ENCODE measurements at places on chromosomes 4 and X.
A peak's percentile ranks its signal among the peaks of the same experiment; 100 is the strongest.

DNA sequence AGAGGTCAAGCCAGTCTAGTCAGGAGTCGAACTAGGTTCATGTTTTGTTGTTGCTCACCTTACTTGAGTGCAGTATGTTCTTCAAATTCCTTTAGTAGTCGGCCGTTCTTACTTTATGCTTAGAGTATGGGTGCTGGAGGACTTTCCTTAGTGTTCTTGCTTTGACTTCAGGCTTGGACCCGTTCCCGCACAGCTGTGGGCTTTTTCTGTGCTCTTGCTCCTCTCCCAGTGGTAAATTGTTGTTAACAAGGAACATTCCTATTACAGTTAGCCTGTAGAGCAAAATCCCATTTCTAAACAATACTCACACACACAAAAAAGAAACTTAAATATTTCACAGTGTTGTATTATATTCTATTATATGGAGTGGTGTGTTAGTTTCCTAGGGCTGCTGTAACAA is 113.5 kb downstream of the RAP1GDS1 start:
- DNase-seq, result no peak

GRCh38 chr4:66911880-66912279 is 633.4 kb downstream of the CENPC start:
- DNase-seq, result no peak

DNA sequence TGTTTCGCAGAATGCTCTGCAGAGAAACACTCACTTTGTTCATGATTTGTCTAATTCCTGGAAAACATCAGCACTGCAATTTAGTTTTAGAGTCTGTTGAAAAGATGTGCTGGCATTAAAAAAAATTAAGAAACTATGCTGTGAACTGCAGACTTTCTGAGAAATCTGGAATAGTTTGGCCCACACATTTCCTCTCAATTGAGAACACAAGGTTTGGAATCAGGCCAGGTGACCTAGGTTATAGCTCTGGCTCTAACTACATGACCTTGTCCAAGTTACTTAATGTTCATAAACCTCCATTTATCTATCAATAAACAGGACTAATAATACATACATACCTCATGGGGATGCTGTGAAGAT is 61.4 kb upstream of the ENPEP start:
- DNase-seq, result no peak

- no peak for DNase-seq
Measured at GRCh38 chr4:23322732-23323131, 567.1 kb downstream of the PPARGC1A start.

DNA sequence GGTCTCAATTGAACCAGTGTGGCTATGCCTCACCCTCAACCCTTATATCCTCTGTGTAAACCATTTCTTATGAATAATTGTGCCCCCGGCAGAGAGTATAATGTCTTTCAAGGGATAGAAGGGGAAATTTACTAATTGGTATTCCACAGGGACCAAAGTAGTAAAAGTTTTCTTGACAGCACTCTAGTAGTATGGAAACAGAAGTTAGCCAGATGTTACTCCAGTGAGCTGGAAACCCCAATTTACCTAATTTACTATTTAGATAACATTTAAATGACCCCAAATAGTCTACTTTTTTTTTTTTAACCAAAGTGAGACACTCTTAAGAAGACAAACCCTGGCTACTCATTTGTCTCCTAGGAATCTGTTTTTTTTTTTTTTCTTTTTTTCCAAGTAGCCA is 32.3 kb downstream of the DTHD1 start:
- DNase-seq, result no peak

DNA sequence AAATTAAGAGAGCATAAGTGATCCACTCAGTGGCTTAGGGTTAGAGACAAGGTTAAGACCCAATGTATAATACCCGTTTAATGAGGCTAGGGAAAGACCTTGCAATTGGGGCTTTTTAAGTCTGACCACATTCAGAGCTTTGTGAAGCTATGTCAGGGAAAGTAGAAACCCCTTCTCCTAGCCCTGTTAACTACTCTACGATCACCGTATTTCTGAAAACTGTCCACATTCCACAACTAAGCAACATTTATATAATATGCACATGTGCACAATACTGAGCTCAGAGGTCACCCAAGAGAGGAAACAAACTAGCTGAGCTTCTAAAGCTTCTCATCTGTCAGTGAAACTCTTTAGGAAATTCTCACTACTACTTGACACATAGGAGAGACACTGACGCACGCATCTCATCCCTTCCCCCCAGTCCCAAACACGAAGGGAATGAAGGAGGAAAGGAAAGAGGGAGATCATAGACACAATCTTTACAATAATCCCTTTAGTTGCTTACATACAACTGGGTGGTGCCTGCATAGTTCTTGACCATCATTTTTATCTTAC is 56.2 kb downstream of the METTL14 start:
- no peak for DNase-seq

DNA sequence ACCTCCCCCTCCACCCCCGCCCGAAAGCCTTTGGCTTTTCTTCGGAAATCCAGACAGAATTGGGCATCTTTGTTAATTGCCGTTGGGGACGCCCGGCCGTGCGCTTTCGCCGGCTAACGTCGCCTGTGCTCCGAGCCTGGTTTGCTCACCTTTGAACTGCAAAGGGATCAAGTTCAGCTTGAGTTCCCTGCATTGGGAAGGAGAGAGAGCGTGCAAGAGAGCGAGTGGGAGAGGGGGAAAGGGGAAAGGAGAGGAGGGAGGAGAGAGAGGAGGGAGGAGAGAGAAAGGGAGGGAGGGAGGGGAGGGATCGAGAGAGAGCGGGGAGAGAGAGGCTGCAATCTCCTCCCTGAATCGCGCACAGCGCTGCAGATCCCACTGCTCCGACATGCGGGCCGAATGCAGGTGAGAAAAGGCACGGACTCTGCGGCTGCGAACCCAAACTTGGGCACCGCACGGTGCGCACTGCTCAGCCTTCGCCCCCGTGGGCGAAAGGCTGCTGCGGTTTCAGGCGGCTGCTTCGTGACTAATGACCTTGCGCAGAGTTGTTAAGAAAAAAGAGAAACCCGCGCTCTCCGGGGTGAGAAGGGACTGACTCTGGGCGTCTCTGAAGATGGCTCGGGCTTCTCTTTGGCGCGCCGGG is at the start of gene PCDH7:
PCDH7 (plus strand) TSS at position 349 of the 640 bp plus-strand sequence. CDS start 1,054 bp downstream, outside the sequence.
- peak; percentile 25 for DNase-seq

DNA sequence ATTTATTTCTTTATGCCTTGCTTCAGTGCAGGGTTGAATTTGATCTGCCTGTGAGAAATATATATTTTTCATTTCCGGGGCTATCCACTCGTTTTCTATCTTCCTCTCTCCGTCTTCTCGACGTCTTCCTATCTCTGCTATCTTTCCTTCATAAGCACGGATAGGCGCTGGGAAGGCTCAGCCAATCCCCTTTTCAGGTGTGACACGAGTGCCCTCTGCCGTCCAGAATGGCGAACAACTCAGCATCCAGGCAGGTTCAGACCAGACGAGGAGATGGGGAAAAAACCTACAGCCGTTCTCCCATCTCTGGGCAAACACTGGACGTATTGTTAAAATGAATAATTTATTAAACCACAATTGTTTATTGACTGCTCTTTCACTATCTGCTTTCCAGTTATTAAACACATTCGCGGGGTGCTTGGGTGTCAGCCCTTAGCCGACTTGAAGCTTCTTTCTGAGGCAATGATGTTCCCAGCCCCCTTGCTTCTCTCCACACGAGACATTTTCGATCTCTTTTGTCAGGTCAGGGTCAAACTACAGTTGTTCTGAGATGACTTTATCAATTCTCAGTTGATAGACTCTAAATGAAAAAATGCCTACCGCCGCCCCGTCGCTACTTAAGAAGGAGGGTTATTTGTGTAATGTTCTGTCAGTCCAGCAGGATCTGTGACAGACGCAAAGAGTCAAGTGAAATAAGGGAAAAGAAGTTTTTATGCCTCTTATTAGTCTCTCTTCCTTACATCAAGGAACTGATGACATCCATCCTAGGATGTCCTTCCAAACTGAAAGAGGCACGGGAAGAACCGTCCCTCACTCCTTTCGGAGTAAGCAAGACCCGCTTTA is 96.3 kb upstream of the NOCT start:
- DNase-seq, result peak; percentile 80

DNA sequence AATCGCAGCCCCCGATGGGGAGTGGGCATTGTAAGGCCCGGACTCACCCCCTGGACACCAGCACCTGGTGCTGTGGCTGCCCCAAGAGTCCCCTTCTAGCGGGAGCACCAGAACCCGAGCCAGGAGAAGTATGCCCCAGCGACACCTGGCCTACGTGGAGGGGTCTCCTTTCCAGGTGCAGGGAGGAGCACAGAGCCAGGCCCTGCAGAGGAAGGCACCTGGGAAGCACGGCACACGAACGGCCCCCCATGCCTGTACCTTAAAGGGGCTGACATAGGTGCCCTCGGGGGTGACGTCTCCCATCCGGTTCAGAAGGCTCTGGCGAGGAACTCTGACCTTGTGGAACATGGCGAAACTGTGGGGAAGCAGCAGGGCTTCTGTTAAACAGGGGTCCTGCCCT is 41.2 kb downstream of the ACOX3 start:
- no peak for DNase-seq

DNA sequence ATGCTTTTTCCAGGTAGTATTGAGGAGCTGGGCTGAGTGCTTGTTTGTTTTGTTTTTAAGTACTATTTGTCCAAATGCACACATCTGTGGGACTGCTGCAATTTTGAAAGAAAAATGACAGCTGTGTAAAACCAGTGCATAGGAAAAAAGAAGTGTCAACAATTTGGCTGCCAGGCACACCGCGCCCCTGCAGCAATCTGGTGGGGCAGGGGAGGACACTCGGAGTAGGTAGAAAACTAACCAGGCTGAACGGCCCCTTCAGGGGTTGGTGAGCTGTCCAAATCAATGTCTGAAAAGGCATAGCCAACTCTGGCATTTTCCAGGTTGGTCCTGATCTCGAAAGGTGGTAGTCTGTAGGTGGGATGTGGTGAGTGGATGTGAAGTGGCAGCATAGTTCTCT is 1.1 kb downstream of the LDOC1 start:
- DNase-seq, result no peak

DNA sequence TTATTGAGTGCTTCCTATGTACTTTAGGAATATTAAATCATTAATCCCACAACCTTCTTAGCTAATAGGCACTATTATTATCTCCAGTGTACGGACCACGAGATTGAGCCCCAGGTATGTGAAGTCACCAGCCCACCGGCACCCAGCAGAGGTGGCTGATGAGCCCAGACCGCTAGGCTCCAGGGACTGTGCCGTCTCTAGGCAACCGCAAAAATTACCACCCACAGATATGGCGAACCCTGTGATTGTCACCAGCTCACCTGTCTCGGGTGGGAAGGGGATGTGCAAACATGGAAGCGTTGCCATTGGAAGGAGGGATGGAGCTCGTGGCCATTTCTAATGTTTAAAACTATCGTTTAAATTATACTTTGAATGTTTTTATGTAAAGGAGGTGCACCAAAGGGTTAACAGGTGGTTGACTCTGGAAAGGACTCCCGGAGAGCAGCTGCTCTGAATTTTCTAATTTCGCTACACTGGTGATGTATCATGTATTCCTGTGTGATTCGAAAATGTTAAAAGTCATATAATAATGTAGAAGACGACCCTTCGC is 21.0 kb upstream of the JAKMIP1 start:
- no peak for DNase-seq

DNA sequence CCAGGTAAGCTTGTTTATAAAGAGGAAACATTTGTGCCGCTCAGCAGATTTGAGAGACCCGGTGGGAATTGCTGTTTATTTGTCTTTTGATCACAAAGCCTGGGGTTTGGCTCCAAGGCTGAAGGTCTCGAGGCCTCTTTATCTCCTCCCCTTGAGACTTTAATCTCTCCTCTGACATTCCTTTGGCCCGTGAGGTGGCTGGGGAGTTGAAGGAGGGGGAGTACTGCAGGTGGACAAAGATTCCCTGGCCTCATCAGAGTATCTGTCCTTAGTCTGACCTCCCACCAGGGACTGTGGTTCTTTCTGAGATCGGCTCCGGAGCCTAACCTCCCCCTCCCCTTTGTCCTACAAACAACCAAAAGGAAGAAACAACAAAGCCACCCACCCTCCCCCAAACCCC is 216.5 kb downstream of the MID1IP1 start:
- DNase-seq, result no peak

- DNase-seq, result no peak
Measured at GRCh38 chrX:39728852-39729598, 368.7 kb downstream of the BCOR start.

DNA sequence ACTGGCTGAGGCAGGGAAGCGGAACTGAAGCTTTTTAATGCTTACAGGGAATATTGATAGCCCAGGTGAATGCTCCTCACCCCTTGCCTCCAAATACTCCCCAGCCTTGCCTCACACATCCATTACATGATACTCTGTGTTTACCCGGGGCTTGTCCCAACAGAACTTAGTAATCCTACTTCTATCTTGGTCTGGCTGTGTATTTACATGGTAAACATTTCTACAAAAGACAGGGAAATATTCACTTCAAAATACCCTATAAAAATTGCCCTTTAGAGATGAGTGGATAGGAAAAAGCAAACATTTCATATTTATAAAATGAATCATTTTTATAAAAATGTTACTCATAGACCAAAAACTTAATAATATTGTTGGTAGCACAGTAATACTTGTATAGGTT is 120.1 kb downstream of the NHS start:
- DNase-seq, result no peak

- no peak for DNase-seq
Measured at GRCh38 chrX:1657367-1658070, 42.7 kb downstream of the ASMT start.

DNA sequence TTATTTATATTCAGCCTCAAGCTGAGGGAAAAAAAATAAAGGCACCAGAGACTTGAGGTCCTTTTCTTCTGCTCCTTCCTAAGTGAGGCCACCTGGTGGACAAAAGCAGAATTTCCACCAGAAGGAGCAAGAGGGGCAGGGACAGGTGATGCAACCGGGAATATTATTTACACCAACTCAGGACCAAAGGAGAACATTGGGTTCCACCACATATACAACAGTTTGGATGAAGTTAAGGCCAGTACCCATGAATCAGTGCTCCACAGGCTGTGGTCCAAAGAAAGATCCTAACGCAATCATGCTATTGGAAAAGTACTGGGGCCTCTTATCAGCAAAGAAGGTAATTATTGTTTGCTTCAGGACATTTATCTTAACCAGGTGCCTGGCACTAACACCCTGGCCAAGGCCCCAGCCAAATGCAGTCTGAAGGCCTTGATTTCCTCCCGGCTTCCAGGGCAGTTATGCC is 57.4 kb downstream of the TSC22D3 start:
- peak; percentile 68 for DNase-seq

GRCh38 chrX:42131856-42132255 is 208.5 kb upstream of the CASK start:
- DNase-seq, result no peak

DNA sequence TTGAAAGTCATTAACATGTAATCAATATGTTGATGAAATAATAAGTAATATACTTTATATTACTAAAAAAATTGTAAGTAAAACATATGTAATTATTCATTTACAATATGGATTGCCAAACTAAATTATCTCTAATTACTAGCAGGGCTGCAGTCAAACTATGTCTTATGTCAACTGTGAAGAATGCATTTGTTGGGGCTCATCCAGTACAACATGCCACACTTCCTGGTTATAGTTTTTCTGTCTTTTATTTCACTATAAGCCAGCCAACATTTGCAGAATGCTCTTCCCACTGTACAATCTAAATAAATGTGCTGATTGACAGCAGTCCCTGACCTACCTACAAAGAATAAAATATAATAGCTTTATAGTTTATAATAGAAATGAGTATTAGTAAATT is 975.4 kb upstream of the NDST4 start:
- no peak for DNase-seq
